Stimulated activated CD8-positive, alpha-beta memory T cell treated with anti-CD3 and anti-CD28 coated beads, Interleukin-12 subunit alpha, Interleukin-12 subunit beta, amount 100 ng/mL, for 1 hour (primary cell): ENCODE measurements at places on chromosomes 6 and 20.

GRCh38 chr6:124283486-124283885 is 479.8 kb downstream of the NKAIN2 start:
- DNase-seq, result no peak

DNA sequence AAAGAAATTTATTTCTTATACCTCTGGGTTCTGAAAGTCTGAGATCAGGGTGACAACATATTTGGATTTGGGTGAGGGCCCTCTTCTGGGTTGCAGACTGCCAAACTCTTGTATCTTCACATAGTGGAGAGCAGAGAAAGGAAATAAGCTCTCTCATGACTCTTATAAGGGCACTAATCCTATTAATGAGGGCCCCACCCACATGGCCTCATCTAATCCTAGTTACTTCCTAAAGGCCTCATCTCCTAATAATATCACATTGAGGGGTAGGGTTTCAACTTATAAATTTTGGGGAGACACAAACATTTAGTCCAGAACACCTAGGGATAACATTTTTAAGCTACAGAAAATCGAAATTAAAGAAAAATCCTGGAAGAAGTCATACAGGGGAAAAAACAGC is 5.1 kb upstream of the ZNF391 start:
- no peak for DNase-seq

- no peak for DNase-seq
Observed at GRCh38 chr20:1371202-1371782, 21.6 kb downstream of the FKBP1A start.

DNA sequence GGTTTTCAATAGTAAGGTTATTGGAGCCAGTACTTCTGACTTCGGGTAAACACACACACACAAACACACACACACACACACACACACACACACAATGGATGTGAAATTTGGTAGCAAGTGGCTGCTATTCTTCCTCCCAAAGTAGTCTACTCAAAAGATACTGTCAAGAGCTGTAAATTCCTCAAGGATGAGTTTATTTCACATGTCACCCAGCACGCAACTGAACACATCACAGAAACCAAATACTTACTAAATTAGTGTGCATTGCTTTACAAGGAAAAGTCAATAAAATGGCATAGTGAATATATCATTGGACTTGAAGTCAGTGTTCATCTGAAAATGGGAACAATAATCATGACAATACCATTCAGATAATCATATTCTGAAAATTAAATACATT is 32.9 kb downstream of the MMUT start:
- DNase-seq, result no peak

DNA sequence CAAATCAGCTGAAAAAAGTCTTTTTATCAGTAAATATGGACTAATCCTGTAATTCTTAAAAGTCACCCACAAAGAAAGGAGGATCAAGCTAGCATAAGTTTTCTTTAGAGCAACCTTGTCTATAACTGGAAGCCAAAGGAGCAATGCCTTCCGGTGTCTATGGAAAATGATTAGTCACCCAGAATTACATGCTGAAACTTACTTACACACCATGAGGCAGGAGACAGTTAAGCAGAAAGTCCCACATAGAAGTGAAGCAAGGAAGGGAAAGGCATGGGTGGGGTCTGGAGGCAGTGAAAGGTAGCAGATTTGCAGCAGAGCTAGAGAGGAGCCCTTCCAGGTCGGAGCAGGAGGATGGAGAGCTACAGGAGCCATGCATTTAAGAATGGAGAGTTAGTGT is 153.7 kb upstream of the RIPOR2 start:
- no peak for DNase-seq

- no peak for DNase-seq
Observed at GRCh38 chr6:10567256-10568026, 46.3 kb downstream of the GCNT2 start.

GRCh38 chr6:88808381-88808780 is 155.0 kb downstream of the RNGTT start:
- no peak for DNase-seq

- DNase-seq, result no peak
Observed at GRCh38 chr6:4522453-4522852, 253.8 kb upstream of the CDYL start.

GRCh38 chr6:43817192-43817591 is 47.2 kb downstream of the VEGFA start:
- DNase-seq, result no peak

- DNase-seq, result no peak
Observed at GRCh38 chr20:35710039-35710438, 10.8 kb downstream of the ROMO1 start.

DNA sequence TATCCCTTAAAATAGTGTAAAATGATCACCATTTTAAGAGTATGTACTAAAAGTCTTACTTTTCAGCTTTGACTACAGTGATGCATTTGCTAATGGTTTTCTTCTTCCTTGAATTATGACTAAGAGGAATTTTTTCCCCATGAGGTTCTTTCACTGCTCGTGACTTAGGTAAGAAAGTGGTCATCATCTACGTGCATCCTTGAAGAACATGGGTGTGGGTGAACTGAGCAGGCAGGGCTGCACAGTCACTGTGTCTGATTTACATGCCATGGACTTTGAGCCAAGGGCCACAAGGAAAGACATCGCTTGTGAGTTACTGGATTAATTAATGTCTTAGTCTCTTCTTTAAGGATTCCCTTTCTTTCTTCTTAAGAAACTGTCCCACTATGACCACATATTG is 33.3 kb downstream of the NQO2 start:
- DNase-seq, result no peak

GRCh38 chr20:37681384-37682112 is 12.3 kb upstream of the CTNNBL1 start:
- no peak for DNase-seq

DNA sequence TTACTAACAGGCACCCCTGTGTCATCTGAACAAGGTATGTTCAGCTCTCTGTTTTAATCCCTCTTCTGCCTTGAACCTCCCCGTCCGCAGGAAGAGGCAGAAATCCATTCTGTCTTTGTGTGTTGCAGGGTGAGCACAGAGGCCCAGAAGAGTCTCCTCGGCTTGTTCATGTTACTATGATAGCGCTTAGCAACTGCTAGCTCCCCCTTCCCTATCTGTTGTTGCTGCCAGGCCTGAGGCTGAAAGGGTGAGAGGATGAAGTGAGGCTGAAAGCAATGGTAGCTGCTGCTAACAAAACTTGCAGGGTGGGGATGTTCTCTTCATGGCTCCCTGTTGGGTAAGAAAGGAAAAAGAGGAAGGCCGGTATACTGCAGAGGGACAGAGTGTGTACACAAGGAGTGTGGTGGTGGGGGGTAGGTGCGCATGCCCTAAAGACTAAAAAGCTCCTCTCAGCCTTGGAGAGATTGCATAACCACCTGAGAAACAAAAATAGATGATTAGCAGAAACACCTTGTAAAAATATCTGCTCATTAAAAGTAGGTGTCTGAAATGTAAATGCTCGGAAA is 55.2 kb upstream of the CITED2 start:
- no peak for DNase-seq

- DNase-seq, result no peak
Observed at GRCh38 chr6:214428-214827, 77.9 kb upstream of the DUSP22 start.

- DNase-seq, result no peak
Observed at GRCh38 chr20:54525916-54526590, 50.7 kb downstream of the DOK5 start.

DNA sequence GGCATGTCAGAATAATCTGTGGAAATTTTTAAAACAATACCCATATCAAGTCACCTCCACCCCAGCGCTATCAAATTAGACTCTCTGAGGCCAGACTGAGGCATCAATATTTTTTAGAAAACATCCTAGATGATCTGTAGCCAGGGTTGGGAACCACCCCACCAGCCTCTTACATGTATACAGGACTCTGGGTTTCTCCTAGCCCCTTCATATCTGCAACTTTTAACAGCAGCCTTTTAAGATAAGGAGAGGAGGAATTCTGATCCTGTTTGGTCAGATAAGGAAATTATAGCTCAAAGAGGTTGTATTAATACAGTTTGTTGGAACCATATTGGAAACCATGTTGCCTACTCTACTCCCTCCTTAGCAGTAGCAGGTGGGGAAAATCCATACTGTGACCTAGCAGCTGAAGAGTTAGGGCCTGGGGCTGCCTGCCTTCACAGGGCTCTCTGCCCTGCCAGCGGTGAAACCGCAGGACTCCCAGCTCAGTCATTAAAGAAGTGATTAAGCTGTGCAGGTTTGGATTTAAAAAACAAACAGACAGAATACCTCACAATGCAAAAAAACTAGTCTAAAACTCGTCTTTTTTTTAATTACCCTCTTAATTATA is 30.0 kb downstream of the BRPF3 start:
- DNase-seq, result no peak

DNA sequence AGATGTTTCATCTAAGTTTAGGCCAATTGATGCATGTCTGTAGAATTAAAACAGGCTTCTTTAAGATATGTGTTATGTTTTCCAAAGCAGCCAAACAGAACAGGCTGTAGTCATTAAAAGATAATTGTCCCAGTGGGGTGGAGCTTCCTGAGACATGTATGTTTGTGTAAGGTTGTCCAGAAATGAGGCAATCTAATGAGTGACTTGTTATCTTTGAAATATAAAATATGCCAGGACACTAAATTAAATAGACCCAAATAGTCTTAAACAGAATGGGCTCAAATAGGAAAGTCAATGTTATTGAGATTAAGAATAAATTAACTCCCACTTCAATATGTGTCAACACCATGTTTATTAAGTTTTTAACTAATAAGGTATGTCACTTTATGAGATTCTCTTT is 204.7 kb upstream of the RNF217 start:
- no peak for DNase-seq

- no peak for DNase-seq
Observed at GRCh38 chr6:46888578-46888977, 33.2 kb downstream of the ADGRF5 start.

DNA sequence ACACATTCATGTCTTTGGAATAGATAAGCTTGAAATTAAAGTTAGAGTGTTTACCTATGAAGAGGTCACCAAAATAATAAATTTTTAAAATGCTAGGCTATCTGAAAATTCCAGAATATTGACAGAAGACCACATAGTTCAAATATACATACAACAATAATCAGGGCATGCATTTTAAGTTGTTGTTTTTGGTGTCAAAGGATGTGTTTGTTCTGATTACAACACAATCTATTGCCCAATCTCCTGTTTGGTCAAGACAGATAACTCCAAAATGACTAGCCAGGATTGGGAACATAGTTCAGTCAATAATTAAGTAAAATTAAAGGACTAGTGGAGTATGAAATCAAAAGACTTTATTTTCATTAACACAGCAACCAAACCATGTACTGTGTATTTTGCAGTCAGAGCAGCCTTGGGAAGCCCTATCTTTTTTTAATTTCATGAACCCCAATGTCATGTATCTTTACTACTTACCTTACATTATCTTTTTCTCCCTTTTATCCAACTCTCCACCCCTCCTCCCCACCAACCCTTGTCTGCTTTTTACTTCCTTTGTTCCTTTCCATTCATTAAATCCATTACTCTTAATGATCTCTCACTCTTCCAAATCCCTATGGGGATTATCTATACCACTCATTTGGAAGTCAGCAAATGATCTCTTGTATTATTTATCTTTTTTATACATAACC is 111.2 kb downstream of the CDK19 start:
- DNase-seq, result no peak

- no peak for DNase-seq
Observed at GRCh38 chr6:167566711-167567141, 241.8 kb downstream of the TTLL2 start.

DNA sequence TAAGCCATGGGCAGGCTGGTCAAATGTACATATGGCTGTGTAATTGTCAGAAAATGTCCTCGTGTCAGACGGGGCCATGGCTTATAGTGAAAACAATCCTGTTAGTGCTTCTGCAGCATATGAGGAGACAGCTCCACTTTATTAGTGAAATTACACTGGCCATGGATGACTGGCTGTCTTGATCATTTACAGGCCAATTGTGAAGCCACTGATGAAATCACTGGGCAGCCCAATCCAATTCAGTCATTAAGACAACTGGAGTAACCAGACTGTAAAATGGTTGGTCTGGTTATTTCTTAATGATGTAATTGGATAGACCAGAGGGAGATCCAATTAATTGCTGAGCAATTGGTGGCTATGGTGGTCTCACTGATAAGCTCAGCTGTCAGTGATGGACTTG is 749.5 kb downstream of the KIF16B start:
- DNase-seq, result no peak

- no peak for DNase-seq
Observed at GRCh38 chr6:149683256-149683859, 34.5 kb downstream of the LATS1 start.

- no peak for DNase-seq
Observed at GRCh38 chr6:20162515-20162914, 49.8 kb downstream of the MBOAT1 start.

GRCh38 chr20:56454754-56455153 is 13.7 kb upstream of the RTF2 start:
- DNase-seq, result no peak

DNA sequence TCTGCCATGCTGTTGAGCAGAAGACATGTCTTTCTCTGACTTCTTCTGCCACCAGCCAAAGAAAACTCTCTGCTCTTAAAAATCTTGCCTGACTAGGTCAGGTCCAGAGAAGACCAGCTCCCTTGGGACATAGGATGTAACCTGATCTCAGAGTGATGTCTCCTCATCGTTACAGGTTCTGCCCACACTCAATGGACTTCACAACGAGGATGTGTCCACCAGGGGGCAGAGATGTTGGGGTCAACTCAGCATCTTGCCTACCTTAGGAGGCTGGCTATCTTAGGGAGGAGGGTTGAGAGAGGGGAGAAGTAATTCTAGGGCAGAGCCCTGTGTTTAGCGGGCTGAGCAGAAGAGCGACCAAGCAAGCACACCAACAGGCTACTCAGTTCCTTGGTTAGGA is 207.6 kb upstream of the CDH4 start:
- no peak for DNase-seq

GRCh38 chr6:144244688-144245087 is 40.4 kb upstream of the UTRN start:
- no peak for DNase-seq

- DNase-seq, result no peak
Observed at GRCh38 chr20:47944682-47945081, 159.4 kb upstream of the SULF2 start.

- DNase-seq, result no peak
Observed at GRCh38 chr6:137550535-137550934, 56.3 kb upstream of the OLIG3 start.

- DNase-seq, result no peak
Observed at GRCh38 chr6:42506070-42506469, 54.3 kb upstream of the TRERF1 start.

DNA sequence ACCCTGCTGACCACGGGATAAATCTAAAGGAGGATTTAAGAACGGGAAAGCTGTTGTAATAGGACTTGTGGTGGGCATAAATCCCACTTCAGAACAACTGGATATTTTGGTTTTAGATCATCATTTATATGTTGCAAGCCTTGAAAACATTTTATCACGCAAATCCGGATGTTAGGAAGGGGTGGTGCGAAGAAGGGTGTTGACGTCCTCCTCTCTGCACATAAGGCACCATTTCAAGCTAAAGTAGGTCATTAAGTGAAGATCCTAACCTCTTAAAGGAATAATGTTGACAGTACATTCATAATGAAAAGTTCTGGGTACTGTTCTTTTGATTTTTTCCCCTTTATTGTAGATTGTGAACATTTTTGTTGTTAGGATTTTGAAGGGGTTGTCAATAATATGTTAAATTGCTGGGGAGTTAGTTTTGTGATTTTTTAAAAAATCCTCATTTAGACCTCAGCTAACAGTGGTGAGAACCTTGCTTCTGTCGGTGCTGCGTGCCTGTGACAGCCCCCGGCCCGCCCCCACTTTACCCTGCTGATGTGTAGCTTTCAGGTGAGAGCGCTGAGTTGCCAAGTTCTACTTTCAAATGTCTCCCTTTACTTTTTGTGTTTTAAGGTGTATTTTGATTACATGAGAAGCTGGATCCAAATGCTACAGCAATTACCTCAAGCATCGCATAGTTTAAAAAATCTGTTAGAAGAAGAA is 88.8 kb downstream of the MAP3K4 start:
- DNase-seq, result no peak

- no peak for DNase-seq
Observed at GRCh38 chr6:226516-227073, 65.7 kb upstream of the DUSP22 start.
